ENCODE measurements at places on chromosomes 7 and 10.

DNA sequence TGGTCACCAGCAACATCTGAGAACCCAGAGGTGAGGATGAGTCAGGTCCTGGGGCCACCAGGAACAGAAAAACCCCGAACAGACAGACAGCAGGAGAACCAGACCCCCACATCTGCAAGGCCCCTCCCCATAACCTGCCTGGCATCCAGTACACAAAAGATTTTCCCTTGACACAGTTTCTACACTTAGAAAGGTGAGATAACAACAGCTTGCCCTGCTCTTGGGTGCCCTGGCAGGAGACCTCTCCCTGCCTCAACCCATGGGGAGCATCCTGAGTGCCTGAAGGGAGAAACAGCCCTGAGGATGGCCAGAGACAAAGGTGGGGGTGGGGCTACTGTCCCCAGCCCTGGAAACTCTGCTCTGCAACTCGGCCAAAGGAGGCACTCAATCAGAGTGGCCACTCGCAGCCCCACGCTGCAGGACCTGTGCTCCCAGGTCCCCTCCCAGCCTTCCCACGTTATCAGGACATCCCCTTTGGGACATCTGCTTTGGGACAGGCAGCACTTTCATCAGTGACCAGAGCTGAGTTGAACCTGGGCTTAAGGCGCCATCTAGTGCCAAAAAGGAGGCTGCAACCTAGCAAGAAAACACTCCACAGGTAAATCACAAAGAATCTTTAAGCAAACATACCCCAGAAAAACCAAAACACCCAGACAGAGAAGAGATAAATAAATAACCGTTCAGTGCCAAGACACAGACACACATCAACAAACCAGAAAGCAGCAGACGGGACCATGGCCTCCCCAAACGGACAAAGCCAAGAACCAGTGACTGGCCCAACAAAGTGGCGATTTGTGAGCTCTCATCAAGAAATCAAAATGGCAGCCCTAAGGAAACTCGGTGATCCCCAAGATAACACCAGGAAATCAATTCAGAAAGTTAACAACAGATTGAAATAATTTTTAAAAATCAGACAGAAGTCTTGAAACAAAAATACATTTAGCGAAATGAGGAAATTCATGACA lies 233.7 kb downstream of the PTPRN2 start:
- DNase-seq, result no peak

GRCh38 chr10:125926247-125926646 lies 29.9 kb downstream of the FANK1 start:
- DNase-seq, result no peak

GRCh38 chr7:84194484-84195271 lies at the start of gene SEMA3A:
SEMA3A (minus strand) TSS chr7:84194789; CDS start chr7:84194586, 203 bp downstream.
- DNase-seq, result peak; percentile 50

- no peak for DNase-seq
Observed at GRCh38 chr10:23694921-23695824, 256.3 kb downstream of the OTUD1 start.

- DNase-seq, result no peak
Observed at GRCh38 chr7:3033136-3033535, 10.5 kb downstream of the CARD11 start.

GRCh38 chr10:63542835-63543575 lies 21.8 kb downstream of the REEP3 start:
- no peak for DNase-seq

DNA sequence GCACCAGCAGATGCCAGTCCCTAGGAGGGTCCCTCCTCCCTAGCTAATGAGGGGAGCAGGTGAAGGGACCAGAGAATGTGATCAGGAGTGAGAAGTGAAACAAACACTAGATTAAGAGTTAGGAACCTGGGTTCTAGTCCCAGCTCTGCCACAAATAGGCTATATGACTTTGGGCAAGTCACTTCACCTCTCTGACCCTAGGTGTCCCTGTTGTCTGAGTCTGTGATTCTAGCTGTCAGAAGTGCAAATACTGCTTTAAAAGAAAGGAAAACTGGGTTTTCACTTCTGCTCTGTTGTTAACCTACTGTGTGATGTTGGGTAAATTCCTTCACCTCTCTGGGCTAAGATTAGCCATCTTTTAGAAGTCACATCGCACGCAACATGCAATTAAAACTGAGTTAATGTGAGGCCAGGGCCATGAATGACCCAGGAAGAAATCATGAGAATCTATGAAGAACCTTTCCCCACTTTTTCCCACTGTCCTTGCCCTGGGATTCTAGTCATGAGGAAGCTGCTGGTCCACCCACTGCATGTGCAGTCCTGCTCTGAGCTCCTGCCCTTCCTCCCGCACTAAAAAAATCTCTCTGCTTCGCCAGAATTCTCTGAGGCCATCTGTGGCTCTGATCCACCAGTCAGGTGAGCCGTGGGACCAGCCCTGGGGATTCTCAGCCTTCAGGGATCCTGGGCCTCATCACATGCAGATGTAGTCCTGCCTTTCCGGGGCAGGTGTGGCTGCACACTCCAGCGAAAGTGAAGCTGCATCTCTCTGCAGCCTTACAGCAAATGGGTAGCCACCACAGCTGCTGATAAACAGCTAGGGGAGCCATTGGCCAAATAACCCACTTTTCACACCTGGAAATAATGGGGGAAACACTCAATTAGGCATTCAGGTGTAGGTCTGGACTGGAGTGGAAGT lies 181.7 kb downstream of the PLXNA4 start:
- DNase-seq, result no peak

- DNase-seq, result peak; percentile 46
Observed at GRCh38 chr10:59830601-59831259, 75.6 kb downstream of the CCDC6 start.

DNA sequence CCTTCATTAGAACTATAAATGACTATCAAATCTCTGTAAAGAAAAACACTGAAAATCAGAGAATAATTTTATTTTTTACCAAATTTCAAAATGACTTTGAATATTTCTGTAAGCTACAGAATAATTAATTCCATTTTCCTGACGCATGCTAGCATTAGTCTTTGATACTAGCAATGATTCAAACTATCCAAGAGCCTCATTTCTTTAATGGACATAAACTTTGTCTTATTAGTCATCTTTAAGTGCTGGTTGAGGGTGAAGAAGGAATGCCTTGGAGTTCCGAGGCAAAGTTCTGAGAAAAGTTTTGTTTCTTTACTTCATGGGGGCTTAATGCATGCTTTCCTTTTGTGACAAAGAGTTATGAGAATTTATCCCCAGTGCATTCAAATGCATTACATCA lies 137.3 kb downstream of the AGMO start:
- no peak for DNase-seq

- no peak for DNase-seq
Observed at GRCh38 chr10:112349521-112350085, 24.3 kb upstream of the ACSL5 start.

GRCh38 chr10:17464545-17464944 lies 10.2 kb upstream of the ST8SIA6 start:
- no peak for DNase-seq

- no peak for DNase-seq
Observed at GRCh38 chr10:49226594-49226993, 38.4 kb upstream of the TMEM273 start.

DNA sequence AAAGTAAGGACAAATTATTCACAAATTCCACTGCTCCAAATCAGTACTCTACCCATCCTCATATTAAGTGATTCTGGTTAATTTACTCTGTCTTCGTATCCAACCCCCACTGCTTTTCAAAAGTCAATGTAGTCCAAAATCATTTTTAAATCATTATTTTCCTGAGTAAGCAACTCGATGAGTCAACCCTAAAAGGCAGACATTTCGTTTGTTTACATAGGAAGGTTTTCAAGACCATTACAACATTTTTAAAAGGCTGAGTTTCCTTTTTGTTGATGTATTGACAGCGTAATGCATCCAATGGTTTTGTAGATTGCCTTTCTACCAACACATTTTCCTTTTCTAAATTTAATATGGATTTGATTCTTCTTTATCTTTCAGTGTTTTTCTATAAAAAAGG lies 523.0 kb upstream of the ANKRD30A start:
- peak; percentile 44 for DNase-seq

DNA sequence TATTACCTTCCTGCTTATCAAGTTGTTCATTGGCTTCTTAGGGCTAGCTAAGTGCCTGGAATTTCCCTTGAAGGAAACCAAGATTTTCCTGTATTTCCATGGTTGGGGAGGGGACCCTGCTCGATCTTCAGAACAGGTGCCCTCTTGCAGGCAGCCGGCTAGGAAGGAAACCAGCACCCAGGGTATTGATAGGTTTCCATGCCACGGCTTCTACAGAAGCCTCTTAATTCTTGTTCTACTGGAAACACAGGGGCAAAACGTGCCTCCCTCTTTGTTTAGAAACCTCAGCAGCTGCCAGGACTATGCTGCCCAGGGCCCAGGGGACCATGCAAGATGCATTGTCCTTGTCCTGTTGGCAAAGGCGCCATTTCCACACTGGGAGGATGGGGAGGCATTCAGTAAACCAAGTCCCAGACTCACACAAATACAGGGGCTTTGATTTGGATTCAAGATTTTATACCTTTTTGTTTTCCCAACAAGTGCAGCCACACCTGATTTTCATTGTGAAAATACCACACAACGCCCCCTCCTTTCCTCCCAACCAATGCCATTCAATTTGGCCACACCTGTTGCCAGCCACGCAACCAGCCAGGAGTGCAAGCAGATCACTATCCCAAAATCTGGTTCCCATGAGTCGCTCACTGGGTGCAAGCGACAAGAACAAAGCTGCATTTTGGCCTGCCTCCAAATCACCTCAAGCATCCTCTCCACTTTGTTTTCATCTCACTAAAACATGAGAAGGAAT lies 29.6 kb downstream of the C10orf71 start:
- no peak for DNase-seq

GRCh38 chr7:135993950-135994349 lies 16.8 kb upstream of the MTPN start:
- no peak for DNase-seq

DNA sequence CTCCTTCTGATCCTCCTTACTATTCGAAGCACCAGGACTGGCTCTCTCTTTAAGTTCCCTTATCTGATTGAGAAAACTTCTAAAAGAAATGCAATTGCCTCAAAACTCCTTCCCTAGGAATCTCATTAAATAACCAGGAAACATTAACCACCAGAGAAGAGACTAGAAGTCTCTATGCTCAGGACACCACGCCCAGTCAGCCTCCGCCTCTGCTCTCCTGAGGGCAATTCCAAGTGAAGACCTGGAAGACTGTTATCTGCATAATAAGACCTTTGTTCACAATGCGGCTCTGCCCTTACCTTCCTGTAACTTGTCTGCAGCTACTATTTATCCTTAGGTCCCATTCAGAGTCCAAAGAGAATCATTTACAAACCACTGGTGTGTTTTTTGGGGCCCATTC lies 78.8 kb downstream of the ELMO1 start:
- DNase-seq, result no peak

DNA sequence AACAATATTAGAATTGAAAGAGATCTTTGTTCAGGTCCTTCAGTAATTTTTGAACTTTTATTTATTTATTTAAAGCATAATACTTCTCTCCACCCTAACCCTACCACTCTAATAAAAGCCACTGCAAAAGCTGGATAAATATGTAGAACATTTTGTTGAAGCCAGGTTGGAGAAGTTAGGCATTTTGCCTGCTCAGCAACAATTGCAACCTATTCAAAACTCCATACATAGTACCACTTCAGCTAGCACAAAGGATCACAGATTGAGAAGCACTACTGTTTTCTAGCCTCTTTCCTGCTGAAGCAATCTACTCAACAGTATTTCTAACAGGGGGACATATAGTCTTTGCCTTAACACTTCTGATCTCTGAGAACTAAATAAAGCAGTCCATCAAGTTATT lies 25.0 kb downstream of the RUNDC3B start:
- DNase-seq, result no peak

GRCh38 chr7:46908770-46909169 lies 673.1 kb downstream of the TNS3 start:
- DNase-seq, result peak; percentile 93

DNA sequence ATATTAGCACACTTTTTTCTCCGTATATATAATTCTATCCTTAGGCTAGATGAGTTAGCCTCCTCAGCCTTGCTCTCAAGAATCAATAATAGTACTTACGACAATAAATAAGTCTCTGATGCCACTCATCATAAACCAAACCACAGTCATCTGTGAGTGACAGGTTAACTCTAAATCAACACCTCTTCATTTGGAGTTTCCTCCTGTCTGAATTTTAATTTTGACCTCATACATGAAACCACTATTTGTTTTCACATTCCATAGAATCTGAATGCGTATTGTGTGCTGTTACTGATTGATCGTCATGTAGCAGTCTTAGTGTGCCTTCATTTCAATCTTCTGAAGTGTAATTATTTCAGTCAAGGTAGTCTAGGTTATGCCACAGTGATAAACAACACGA lies 85.8 kb downstream of the HGF start:
- DNase-seq, result no peak

GRCh38 chr7:16034353-16034752 lies 347.9 kb upstream of the MEOX2 start:
- no peak for DNase-seq

GRCh38 chr7:133973710-133974109 lies 153.4 kb upstream of the LRGUK start:
- no peak for DNase-seq

DNA sequence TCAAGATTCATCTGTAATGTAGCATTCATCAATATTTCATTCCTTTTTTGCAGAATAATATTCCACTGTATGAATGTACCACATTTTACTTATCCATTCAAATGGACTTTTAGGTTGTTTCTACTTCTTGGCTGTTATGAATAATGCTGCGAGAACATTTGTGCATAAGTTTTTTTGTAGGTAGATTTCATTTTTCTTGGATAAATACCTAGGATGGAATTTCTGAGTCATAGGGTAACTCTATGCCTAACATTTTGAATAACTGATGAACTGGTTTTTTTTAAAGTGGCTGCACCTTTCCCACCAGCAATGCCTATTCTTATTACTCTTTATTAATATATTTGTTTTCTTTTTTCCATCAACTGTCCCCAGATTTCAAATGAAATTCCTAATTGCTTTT lies 9.1 kb upstream of the XPNPEP1 start:
- no peak for DNase-seq

DNA sequence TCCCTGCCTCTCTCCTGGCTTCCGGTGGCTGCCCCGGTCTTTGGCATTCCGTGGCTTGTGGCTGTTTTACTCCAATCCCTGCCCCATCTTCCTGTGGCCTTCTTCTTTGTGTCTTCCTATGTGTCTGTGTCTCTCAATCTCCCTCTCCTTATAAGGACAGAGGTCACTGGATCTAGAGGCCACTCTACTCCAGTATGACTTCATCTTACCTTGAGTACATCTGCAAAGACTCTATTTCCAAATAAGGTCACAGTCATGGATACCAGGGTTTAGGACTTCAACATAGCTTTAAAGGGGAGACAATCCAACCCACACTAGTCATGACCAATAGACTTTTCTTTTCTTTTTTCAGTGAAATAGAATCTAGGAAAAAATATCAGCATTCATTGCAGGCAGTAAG lies 153.3 kb upstream of the INSYN2A start:
- no peak for DNase-seq

DNA sequence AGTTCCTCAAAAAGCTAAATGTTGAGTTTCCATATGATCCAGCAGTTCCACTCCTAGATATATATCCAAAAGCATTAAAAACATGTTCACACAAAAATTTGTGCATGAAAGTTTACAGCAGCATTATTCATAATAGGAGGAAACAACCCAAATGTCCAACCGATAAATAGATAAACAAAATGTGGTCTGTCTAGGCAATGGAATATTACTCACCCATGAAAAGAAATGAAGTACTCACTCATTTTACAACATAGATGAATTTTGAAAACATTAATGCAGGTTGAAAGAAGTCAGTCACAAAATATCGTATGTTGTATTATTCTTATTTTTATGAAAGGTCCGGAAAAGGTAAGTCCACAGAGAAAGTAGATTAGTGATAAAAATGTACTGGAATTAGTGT lies 34.0 kb downstream of the BMPR1A start:
- no peak for DNase-seq

- no peak for DNase-seq
Observed at GRCh38 chr7:138607216-138608126, 93.7 kb downstream of the SVOPL start.

GRCh38 chr10:70315276-70315675 lies 31.5 kb upstream of the NPFFR1 start:
- no peak for DNase-seq

All from astrocyte of the cerebellum (primary cell).